ENCODE measurements at places on chromosomes 5 and 9.

DNA sequence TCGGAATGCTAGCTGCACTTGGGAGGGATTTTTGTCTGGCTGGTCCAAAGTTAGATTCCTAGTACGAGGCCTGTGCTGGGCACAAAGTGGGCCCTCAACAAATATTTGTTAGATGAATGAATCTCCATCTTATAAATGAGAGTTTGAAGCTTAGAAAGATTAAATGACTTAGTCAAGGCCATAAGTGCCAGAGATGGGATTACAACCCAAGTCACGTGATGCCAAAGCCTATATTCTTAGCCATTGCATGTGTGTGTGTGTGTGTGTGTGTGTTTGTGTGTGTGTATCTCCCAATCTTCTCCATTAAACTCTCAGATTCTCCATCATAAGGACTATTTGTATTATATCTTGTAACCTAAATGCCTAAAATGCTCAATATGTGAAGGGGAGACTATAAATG, 130.8 kb upstream of the MAP1B start:
- no peak for DNase-seq

DNA sequence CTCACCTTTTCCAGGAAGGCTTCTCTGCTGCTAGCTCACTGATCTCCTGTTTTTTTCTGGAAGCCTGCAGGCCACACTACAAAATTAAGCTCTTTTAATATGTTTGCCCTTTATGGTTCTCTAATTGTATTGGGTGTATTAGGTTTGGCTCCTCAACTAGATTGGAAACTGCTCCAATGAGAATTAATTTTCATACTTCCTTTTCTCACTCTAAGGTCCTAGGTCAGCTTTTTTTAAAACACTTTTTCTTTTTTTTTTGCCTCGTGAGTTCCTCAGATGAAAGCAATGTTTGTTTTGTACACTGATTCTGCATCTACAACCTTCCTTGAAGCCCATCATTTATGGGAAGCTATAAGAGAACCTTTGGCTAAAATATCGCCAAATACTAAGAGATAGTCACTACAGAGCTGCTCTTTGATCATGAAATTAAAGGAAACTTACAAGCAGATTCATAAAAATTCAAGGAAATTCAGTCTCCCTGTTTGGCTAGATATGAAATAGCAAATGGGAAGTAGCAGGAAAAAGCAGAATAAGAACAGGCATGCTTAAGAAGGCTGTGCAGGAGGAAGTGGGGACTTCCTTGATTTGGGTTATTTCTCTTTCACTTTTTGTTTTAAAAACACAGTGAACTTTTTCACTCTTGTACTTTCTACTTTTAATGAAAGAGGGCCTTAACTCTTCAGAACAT, 55.2 kb upstream of the FYB1 start:
- peak; percentile 84 for DNase-seq

GRCh38 chr9:92960561-92961290, 13.4 kb downstream of the FGD3 start:
- no peak for DNase-seq

DNA sequence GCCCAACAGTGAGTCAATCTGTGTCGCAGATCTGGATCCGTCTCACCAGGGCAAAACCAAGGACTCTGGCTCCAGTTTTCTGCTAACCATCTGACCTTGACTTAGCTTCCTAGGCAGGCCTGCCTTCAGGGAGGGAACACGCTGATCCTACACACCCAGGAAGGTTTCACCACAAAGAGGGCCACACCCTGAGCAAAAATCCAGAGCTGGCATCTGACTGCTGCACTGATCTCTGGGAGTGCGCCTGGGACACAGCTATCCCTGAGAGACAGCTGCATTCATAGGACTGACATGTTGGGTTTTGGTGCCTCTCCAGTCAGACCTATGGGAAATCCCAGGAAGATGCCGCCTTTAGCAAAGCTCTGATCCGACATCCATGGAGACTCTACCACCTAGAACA, 47.5 kb downstream of the CDK5RAP2 start:
- no peak for DNase-seq

Measured in inflammatory macrophage treated with lipopolysaccharide for 4 hours (primary cell).